Fibroblast of skin of right biceps (primary cell): ENCODE measurements at places on chromosomes 5 and 9.

- DNase-seq: peak; percentile 83
These were observed 135.9 kb upstream of the OTULINL start for GRCh38 chr5:14445576-14446290.

DNA sequence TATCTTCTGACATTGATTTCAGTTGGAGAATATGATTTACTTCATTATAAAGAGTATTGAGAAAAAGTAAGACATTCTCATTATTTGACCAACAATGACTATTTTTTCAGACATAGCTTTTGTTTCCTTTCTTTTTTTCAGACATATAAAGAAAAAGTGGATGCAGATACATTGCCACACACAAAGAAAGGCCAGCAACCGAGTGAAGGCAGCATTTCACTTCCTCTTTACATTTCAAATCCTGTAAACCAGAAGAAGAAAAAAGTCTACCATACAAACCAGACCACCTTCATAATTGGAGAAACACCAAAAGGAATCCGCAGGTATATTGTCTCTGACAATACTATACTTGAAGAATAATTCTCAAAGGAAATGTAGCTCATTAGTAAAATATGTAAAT is 128.9 kb downstream of the ERCC6L2 start:
- no peak for DNase-seq

GRCh38 chr9:137191245-137191644 is 2.8 kb downstream of the SSNA1 start:
- DNase-seq: no peak

- peak; percentile 85 for DNase-seq
These were observed 14.8 kb downstream of the SPTLC1 start for GRCh38 chr9:92100237-92100911.

GRCh38 chr5:122599000-122599399 is 175.9 kb upstream of the SNX2 start:
- no peak for DNase-seq

GRCh38 chr5:56532466-56532865 is 282.9 kb upstream of the MAP3K1 start:
- no peak for DNase-seq

DNA sequence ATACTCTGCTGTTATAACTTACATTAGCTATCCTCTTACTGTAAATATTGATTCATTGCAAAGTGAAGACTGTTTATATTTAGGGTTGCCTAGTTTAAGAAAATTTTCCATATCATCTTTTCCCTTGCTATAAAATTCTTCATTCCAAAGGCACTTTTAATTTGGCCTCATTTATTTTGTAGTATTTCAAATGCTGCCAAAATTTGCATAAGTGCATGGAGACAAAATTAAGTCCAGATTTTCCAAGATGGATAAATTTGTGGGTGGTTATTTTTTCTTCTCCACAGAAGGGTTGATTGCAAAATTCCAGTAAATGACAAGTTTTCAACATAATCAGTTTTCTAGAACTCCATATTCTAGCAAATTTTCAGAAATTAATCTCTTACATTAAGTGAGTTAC is 141.5 kb upstream of the MTAP start:
- peak; percentile 25 for DNase-seq

DNA sequence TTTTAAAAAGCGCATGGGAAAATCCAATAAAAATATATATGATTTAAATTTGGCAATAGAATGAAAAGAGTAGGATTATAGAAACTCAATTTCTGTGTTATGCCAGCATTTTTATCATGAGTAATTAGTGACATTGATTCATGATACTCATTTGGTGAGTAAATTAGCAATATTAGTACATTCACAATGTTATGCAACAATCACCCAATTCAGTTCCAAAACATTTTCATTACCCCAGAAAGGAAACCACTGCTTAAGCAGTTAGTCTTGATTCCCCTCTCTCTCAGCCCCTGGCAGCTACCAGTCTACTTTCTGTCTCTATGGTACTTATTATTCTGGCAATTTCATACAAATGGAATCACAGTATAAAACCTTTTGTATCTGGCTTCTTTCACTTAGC is 27.0 kb downstream of the OSMR start:
- DNase-seq: no peak

DNA sequence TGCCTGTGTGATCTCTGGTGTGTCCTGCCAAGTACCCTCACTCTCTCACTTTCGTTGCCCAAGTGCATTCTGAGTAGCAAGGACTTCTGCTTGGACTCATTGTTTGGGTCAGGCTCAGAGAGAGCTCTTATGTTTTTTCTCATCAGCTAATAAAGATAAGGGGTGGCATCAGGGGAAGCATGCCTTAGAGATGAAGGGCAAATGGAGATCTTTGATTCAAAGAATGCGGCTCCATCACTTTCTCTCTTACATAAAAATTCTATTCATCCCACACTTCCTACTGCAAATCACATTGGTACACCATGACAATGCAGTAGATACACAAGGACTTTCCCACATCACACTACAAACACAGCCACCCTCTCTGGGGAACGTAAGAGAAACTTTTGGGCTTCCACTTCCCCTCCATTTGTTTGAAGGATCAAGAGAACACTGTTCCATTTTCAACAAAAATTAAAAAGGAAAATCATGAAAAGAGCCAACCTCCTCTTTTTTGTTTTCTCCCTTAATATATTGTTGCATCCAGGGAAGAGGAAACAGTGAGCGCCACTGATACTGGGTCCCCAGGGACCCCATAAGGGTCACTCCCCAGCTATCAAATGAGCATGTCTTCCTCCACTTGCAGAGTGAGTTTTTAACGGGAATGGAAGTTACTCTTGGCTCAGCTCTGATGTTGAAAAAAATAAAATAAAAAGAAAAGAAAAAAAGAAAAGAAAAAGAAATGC is 73.0 kb downstream of the ZNF366 start:
- DNase-seq: no peak

DNA sequence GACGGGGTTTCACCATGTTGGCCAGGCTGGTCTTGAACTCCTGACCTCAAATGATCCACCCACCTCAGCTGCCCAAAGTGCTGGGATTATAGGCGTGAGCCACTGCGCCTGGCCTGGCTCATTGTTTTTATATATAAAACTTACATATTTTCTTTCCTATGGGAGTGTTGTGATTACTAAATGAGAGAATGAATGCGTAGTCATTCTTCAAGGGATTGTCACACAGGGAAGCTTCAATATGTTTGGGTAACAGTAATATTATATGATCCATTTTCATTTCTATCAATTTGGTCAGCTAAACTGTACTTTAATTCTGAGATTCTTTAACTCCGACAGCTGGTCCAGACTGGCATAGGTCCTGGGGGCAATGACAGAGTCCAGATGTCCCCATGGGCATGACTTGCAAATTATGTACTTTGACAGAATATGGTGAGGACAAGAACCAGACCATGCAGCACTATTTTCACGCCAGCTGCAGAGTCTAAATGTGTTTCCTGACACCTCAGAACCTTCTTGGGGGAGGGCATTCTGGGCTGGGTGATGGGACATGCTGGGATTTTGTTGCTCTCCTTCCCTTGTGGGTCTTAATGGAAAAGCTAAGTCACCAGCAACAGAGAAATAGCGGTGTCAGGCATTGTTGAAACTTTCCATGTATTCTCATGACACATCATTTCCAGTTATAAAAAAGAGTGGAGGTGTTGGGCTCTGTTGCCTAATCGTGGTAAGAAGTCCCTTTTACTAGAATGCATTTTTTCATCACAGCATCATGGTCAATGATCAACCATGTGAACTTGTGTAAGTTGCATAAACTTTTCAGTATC is 40.9 kb upstream of the TNC start:
- peak; percentile 88 for DNase-seq

DNA sequence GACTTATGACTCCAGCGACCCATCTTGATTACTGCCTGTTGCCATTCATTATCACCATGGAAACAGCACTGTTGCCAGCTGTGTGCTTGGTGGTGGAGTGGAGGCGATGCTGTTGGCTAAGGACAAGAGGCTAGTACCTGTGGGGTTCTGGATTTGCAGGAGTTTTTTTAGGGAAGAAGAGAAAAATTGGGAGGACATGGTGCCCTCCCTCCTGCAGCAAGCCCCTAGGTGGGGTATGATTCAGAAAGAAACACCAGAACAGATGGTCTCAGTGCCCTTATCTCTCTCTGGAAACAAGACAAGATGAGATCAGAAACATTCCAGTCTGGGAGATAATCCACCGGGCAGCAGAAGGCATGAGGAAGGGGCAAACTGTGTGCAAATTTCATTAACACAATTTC is 87.8 kb upstream of the TLR4 start:
- DNase-seq: no peak

DNA sequence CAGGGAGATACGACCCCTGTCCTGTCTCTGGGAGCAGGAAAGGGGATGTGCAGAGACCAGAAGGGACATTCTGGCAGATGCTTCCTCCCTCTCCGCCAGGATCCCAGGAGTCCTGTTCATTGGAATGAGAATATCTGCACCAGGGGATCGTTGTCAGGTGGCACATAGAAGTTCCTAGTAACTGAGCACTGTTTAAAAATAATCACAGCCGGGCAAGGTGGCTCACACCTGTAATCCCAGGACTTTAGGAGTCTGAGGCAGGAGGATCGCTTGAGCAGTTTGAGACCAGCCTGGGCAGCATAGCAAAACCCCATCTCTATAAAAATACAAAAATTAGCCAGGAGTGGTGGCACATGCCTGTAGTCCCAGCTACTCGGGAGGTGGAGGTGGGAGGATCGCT is 12.3 kb downstream of the SARDH start:
- DNase-seq: no peak

- no peak for DNase-seq
These were observed 1.0 kb upstream of the F2R start for GRCh38 chr5:76714751-76715485.

DNA sequence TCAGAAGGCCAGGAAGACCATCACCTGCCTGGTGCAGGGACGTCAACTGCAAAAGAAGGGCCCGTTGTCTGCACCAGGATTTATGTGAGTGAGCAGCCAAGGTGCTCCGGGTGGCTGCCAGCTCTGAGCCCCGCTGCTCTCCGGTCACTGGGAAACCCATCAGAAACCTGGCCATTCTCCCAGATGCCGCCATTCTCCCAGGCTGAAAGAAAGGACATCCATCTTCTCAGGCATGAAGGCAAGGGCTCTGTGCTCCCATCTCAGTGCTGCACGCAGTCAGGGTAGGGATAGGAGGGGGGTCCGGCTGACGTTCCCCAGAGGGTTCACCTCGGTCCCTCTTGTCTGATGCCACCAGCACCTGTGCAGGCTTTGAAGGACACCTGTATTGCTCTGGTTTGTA is 158.4 kb downstream of the ERCC6L2 start:
- no peak for DNase-seq

DNA sequence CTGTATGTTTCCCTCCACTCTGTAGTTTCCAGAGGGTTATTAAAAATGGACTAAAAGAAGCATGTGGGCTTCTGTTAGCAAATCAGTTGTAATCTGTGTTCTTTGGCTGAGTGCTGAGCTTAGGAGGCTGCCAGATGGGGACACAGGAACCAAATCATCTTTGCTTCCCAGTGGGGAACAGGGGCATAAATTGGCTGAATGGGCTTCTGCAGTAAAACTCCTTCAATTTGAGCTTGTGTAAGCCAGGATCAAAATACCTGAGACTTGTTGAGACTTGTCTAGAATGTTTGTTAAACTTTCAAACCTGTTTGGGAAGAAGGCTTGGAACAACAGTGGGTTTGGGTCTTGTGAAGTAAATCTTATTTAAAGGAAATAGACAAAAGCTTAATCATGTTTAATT is 32.2 kb upstream of the TNFAIP8 start:
- no peak for DNase-seq

GRCh38 chr5:169914766-169915165 is 65.5 kb downstream of the INSYN2B start:
- DNase-seq: peak; percentile 68

DNA sequence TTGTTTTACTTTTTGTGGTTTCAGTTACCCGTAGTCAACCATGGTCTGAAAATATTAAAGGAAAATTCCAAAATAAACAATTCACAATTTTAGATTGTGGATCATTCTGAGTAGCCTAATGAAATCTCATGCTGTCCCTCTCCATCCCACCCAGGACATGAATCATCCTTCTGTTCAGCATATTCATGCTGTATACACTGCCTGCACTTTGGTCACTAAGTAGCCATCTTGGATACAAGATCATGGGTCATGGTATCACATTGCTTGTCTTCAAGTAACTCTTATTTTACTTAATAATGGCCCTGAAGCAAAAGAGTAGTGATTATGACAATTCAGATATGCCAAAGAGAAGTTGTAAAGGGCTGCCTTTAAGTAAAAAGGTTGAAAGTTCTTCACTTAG is 536.5 kb upstream of the ACO1 start:
- DNase-seq: no peak

DNA sequence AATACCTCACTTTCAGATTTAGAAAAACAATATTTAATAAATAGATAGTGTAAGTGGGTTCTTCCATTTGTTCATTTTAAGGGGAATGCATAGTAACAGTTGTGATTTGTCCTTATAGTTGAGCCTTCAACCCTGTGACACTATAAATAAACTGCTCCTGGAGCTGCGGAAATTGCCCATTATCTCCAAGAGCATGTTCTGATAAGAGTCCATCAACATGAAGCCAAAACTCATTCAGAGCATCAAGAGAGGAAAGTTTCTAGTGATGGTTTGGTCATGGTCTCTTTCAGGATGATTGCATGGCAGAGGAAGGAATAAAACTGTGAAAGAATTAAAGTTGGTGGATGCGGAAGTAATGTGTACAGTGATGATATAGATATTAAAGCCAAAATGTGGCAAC is 772.1 kb upstream of the DMAC1 start:
- no peak for DNase-seq

DNA sequence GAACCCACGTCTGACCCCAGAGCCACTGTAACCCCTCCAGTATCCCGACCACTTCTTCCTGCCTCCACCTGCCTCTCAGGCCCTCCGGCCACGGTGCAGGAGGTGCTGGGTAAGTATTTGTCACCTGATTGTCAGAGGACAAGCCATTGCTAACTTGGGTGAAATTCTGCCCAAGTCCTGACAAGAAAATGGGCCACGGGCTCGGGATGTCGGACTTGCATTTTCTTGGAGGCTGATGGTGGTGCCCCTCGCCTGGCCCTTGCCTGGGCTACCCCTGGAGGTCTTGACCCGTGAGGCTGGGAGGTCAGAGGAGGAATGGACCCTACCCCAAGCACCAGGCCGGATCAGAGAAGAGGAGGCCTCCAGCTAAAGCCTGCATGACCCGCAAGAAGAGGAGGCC is 149.7 kb upstream of the COL5A1 start:
- DNase-seq: no peak

DNA sequence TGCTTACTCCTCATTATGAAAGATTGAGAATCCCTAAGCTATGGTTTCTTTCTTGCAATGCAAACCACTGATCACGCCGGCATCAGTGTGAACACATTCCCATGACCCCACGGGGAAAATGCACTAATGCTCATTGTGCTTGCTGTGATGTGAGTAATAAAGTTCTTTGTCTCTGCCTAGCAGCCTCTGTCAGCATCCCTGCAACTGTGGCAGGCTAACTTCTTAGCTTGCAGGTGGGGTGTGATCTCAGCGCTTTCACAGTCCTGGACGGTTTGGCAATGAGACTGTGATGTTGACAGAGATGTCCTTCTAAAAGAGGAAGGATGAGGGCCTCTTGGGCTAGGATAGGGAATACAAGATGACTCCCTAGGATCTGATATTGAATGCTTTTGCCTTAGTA is 1218.7 kb downstream of the EFNA5 start:
- no peak for DNase-seq
